ENCODE measurements at places on chromosomes 13 and 19. TPM values are rescaled to one million over a fixed set of nuclear protein-coding genes. Genes with fewer than 3 reads are reported as not detected.

Gene USHBP1
- total RNA-seq: 19.4 TPM

Gene ARHGAP45
- total RNA-seq: 10.4 TPM

Gene KRTDAP
- not detected for total RNA-seq

Gene CPAMD8
- 2.2 TPM for total RNA-seq

Gene ZNF98
- not detected for total RNA-seq

Gene SIGLEC5
- total RNA-seq: not detected

Gene ZNF426
- total RNA-seq: 16.1 TPM

Gene PCDH8
- not detected for total RNA-seq

Gene OR10H1
- not detected for total RNA-seq

Gene SLC7A9
- not detected for total RNA-seq

Gene CNMD
- total RNA-seq: not detected

Gene APOC1
- total RNA-seq: 11.4 TPM

Gene SMIM24
- total RNA-seq: not detected

Gene ATP4A
- not detected for total RNA-seq

Gene DAND5
- total RNA-seq: 0.20 TPM

Gene ZNF132
- total RNA-seq: 4.1 TPM

Gene DEDD2
- 19.5 TPM for total RNA-seq

Gene LGI4
- total RNA-seq: not detected

Gene DPF1
- total RNA-seq: 5.0 TPM

Gene MBOAT7
- total RNA-seq: 175 TPM

Gene KLK4
- not detected for total RNA-seq

Gene TMC4
- total RNA-seq: 0.71 TPM

Gene RASA3
- 53.8 TPM for total RNA-seq

Gene CDX2
- not detected for total RNA-seq

Gene PSENEN
- total RNA-seq: 70.1 TPM

Gene B3GNT3
- not detected for total RNA-seq

Gene NPHS1
- not detected for total RNA-seq

Gene DCT
- not detected for total RNA-seq

Gene NOTCH3
- total RNA-seq: 1.5 TPM

Gene BBC3
- total RNA-seq: 27.6 TPM

Gene METTL21C
- not detected for total RNA-seq

Gene HAUS5
- 17.5 TPM for total RNA-seq

Gene ZFP14
- total RNA-seq: 3.1 TPM

Gene ATP8A2
- 0.49 TPM for total RNA-seq

Gene ZNF527
- total RNA-seq: 3.6 TPM

Gene YJEFN3
- total RNA-seq: 2.4 TPM

Gene AZU1
- not detected for total RNA-seq

Gene CEACAM16
- total RNA-seq: not detected

Gene TFPT
- 36.2 TPM for total RNA-seq

Gene PAK4
- 49.6 TPM for total RNA-seq

Gene IGFL1
- total RNA-seq: not detected

Gene HCST
- not detected for total RNA-seq

Gene OVOL3
- total RNA-seq: not detected

Gene LAIR1
- not detected for total RNA-seq

Gene PRSS57
- total RNA-seq: not detected

Gene ZNF730
- total RNA-seq: 3.0 TPM

Gene EBI3
- 0.29 TPM for total RNA-seq

Gene AMH
- 7.5 TPM for total RNA-seq

Gene MFSD12
- 80.4 TPM for total RNA-seq

Measured in endothelial cell of umbilical vein (primary cell).